NCI-H1105 (cell line): ENCODE measurements at places on chromosomes 16 and 17.

- DNase-seq: no peak
Measured at GRCh38 chr16:2056077-2056476, 8.3 kb downstream of the TSC2 start.

DNA sequence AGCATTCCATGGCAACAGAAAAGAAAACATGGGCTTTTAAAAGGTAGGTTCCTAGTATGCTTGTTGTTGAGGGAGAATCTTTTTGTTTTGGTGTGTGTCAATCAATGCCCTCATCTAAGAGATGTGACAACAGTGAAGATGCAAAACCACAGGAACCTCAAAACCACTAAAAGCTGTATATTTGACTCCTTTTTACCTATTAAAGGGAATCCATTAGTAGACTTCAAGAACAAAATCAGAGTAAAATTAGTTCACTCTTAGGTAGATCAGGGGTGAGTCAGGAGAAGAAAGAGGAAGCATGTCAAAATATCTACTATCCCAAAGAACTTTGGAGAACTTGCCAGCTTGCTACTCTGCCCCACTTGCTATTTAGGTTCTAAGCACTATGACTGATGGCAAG lies 89.1 kb downstream of the CDK5R1 start:
- DNase-seq: no peak

GRCh38 chr16:3938471-3938842 lies 57.9 kb upstream of the CREBBP start:
- no peak for DNase-seq

- peak; percentile 5 for DNase-seq
Measured at GRCh38 chr16:69784586-69784985, 22.5 kb downstream of the WWP2 start.

GRCh38 chr16:23026784-23027362 lies 122.4 kb downstream of the USP31 start:
- DNase-seq: no peak

- DNase-seq: no peak
Measured at GRCh38 chr16:88789594-88789993, 4.6 kb upstream of the PIEZO1 start.

DNA sequence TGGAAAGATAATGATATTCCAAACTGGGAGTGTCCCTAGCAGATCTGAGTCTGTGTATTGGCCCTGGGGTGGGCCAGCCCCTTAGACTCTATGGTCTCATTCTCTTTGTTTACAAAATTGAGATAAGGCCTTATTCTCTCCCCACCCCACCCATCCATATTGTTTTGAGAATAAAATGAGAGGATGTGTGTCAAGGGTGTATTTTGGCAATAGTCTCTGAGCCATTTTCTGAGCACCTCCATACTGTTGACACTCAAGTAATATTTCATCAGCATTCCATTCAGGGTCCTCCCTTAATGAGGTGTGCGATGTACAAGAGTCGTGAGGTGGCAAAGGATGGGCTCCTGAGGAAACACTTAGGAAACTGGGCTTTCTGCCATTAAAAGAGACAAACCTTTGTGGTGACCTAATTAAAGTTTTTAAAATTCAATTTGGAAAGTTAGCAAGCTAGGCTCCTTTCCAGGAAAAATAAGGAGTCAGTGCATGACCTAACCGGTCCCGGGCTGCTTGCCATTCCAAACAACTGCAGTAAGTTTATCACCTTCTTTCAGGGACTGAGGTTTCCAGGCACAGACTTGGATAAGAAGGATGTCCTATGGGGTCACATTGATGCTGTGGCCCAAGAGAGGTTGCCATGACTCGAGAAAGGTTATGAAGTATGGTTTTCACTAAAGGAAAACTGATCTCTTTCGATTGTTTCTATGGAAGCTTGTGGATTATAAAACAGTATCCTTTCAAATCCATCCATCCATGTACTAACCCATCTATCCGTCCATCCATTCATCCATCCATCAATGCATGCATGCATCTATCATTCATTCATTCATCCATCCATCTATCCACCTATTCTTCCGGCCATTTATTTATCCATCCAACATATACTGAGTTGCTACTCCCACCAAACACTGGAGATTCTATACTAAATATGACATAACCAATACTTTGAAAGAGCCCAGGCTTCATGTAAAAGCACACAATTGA lies 443.3 kb downstream of the UTP18 start:
- DNase-seq: no peak

- no peak for DNase-seq
Measured at GRCh38 chr16:1407753-1408152, 6.8 kb downstream of the UNKL start.

GRCh38 chr17:50799582-50799981 lies 32.3 kb upstream of the ANKRD40CL start:
- no peak for DNase-seq

DNA sequence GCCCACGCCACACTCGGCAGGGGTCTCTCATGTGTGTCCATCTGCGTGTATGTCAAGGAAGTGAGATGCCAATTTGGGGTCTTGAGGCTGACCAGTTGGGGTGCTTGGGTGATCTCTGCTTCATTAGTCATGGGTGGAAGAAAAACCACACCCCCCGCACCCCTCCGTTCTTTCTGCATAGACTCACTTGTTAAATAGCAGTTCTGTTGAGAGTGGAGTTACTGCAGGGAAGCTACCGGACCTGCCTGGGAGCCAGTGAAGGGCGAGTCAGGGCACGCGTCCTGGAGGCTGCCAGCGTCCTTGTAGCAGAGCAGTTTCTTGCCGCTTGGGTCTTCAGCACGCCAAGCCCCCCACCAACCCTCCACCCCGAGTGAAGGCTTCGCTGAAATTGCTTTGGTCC lies 8.5 kb downstream of the SNN start:
- no peak for DNase-seq

- no peak for DNase-seq
Measured at GRCh38 chr17:17351901-17352781, 49.0 kb downstream of the NT5M start.

- DNase-seq: no peak
Measured at GRCh38 chr16:66620429-66620795, 15.9 kb downstream of the CMTM3 start.

GRCh38 chr17:2319051-2319450 lies 15.3 kb downstream of the SRR start:
- DNase-seq: no peak

GRCh38 chr17:5182597-5183409 lies 8.9 kb downstream of the ZNF594 start:
- no peak for DNase-seq

- no peak for DNase-seq
Measured at GRCh38 chr16:26987597-26988010, 79.1 kb upstream of the C16orf82 start.

DNA sequence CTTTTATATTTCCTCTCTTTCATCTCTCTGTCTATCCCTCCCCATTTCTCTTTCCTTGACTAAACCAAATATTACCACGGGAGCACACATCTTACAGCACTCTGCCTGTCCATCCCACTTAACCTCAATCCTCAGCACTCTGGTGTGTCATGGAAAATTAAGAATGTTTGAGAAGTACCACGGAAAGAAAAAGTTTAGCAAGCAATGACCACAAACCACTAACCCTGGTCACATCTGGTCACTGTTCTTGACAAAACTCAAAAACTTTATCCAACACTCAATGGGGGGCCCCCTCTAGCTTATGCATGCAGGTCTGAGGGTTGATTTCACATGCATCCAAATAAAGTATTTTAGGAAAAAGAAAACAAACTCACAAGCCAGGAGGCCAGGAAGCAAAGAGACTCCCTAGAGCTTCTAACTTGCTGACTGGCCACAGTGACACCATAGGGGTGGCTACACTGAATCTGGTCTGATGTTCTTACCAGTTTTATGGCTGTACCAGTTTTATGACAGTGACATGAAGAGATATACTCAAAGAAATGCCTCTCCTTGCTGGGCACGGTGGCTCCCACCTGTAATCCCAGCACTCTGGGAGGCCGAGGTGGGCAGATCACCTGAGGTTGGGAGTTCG lies 229.2 kb downstream of the STX8 start:
- no peak for DNase-seq

DNA sequence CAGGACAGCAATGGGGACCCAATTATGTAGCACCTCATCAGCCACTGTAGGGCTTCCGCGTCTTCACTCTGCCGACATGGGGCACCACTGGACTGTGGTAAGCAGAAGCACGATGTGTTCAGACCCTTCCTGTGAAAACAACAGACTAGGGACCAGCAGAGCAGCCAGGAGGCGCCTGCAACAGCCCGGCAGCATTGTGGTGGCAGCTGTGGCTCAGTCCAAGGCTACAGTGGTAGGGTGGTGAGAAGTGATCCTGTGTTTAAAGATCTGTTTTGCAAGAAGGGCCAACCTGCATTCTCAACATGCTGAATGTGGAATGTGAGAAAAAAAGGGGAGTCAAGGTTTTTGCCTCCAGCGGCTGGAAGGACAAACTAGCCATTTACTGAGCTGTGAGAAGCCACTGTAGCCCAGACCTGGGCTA lies 80.8 kb downstream of the GAS7 start:
- no peak for DNase-seq

DNA sequence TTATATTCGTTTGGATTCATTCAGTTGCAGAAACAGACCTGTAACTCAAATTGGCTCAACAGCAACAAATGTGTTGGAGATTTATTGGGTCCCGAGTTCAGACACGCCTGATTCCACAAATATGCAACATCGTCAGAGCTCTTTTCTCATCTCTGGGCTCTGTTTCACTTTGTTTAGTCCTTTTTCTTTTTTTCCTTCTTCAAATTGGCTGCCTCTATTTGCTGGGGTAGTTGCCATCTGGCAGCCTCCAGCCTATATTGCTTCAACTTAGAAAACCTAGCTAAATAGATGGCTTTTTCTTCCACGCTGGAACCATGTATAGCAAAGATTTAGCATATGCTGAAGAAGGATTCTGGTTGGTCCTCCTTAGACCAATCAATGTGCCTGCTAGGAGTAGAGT lies 398.5 kb downstream of the RBFOX1 start:
- DNase-seq: no peak

GRCh38 chr17:5530265-5531084 lies 44.1 kb downstream of the MIS12 start:
- DNase-seq: no peak

DNA sequence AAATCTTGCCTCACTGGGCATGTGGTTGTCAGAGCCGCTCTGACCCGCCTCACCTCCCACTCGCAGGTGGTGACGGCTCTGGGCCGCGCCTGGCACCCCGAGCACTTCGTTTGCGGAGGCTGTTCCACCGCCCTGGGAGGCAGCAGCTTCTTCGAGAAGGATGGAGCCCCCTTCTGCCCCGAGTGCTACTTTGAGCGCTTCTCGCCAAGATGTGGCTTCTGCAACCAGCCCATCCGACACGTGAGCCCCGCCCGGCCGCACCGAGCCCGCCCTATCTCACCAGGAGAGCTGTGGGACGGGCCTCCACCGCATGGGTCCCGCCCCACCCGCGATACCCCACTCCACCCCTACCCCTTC lies 4.0 kb downstream of the TGFB1I1 start:
- no peak for DNase-seq

DNA sequence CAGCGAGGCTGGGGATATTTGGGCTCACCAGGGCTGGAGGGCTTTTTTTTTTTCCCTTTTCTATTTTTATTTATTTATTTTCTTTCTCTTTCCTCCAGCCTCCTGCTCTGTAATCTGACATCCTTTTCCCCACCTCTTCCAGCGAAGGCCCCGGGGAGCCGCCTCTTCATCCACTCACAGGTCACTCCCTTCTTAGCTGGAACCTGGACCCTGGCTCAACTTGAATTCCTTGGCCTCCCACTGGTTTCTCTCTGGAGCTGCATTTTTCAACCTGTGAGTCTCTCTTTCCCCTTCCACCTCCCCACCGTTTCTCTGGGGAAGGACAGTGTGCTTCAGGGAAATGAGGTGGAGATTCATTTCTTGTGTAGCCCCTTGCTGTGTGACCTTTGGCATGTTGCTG lies 82.0 kb downstream of the MRM1 start:
- no peak for DNase-seq

GRCh38 chr17:2656283-2656682 lies 55.3 kb downstream of the CLUH start:
- no peak for DNase-seq

GRCh38 chr16:28538733-28539596 lies at the start of gene NUPR1:
NUPR1 (minus strand) TSS chr16:28538974; CDS start chr16:28538907, 67 bp downstream.
- DNase-seq: no peak

- DNase-seq: no peak
Measured at GRCh38 chr16:46638947-46639925, 18.1 kb upstream of the SHCBP1 start.

- DNase-seq: no peak
Measured at GRCh38 chr17:35731239-35731916, at the start of gene RASL10B. RASL10B (plus strand) TSS chr17:35731639; CDS start chr17:35735185, 3,546 bp downstream.

- DNase-seq: no peak
Measured at GRCh38 chr17:46958041-46958591, 20.9 kb downstream of the RPRML start.

DNA sequence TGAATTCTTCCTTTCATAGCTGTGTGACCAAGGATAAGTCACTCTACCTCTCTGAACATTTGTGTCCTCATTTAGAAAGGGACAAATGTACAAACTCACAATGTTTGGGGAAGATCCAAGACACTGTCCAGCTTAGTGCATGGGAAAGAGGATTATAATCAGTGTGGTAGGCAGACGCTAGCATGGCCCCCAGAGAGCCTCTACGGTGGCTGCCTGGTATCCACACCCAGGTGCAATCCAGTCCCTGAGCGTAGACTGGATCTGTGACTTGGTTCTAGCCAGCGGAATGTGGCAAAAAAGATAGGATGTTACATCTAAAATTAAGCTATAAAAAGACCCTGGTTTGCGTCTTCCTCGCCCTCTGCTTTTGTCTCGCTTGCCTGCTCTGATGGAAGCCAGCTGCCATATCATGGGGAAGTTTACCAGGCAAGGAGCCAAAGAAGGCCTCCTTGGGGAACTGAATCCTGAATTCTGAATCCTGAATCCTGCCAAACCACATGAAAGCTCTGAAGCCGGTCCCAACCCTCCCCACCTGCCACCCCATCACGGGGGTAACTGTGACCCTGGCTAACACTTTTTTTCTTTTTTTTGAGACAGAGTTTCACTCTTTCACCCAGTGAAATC lies 51.7 kb downstream of the PLXDC1 start:
- DNase-seq: no peak

GRCh38 chr16:22373662-22374310 lies 633 bp downstream of the CDR2 start:
- DNase-seq: no peak

DNA sequence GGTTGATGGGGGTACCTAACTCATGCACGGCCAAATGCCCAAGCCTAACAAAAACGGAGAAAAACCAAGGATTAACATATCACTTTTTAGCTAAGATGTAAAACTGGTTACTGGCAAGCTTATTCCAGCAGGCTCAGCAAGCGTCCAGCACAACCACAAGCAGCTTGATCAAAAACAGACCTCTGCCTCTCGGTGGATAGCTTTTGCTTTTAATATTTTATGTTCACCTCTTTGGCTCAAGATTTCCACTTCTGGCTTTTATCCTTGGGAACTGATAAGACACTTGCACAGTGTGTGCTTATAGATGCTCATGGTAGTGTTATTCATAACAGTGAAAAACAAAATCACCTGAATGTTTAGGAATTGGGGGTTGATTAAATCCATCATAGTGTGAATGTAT lies 206.9 kb upstream of the CACNG5 start:
- DNase-seq: no peak
